ENCODE measurements at places on chromosomes 5 and 9.

DNA sequence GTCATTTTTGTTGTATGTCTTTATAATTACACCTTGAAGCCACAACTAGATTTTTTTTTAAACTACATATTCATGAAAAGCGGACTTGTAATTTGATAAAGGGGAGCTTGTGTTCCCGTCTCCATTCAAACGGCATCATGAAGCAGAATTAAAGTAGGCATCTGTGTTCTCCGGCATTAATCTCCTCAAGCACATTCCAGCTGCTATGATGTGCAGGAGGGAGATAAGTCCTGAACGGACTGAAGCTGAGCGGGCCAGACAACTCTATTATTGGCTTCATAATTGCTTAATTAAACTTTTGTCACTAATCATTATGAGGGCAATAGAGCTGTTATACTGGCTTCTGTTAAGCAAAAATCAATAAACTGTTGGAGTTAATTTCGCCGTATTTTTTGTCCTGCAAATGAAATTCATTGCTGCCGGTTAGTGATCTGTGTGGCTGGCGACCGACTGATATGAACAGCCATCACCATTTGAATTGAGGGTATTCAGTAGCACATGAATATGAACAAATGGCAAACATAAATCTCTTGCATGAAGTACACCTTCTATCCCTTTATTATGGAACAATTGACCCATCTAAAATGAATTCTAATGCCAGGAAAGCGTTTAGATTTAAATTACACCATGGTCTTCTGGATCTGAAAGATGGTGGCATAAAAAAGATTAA is 408.8 kb upstream of the IRX1 start:
- no peak for DNase-seq

DNA sequence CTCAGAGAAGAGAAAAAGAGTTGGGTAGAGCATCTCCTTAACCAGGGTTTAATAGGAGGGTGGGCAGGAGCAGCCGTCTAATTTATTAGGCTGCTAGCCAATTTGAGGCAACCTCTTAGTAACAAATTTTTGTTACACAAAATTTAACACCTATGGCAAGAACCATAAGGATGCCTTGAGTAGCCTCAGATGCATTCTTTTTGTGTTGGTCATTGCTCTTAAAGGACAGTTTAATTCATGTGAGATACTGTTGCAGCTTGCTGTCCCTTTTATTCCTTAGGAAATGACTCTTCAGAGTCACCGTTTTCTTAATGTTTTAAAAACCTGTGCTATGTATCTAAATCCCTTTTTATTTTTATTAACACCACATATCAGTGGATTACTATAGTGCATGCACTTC is 255.1 kb downstream of the MAST4 start:
- DNase-seq: no peak

DNA sequence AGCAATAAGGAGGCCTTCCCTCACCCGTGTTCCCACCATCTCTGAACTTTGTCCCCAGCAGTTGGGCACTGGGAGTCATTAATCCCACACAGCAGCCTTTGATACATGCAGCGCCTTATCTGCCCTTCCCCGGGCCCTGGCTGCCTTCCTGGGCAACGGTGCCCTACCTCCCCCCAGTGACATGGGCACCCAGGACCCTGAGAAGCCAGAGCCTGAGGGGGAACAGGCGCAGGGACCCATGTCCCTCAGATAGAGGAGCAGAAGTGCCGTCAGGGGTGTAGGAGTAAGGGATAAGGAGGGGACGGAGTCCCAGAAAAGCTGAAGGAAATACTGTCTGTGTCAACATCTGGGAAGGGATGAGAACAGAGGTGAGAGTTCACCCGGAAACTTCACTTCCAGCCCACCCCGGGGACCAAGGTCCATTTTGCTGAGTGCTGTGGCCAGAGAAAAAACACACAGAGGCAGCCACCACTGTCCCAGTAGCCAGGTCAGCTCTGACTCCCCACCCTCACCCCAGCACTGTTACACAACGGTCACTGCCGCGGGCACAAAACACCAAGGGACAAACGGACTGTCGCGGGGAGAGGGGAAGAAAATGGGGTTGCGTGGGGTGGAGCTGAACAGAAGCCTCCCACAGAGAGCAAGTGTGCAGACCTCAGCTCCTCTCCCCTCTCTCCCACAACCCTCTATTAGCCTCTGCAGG is 3.8 kb downstream of the PCDH1 start:
- no peak for DNase-seq

DNA sequence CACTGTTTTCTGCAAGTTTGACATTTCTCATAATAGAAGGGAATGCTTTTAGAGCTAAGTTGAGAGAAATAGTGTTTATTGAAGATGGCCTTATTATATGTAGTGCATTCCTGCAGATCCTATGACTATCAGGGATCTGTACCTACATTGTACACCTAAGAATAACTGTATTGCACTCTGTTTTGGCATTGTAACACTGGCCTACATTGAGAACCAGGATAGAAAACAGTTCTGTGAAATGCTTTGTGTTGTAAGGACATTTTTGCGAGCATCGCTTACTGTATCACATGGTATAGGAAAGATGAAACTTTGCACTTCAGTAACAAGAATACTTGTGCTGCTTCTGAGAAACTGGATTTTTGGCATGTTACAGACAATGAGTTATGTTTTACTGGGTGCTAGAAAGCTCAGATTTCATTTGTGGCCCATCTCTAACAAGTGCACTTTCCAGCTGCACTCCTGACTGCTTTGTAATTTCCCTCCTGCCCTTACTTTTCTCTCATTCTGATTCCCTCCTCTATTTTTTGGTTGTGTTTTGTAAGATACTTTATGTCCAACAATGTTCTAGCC is 30.6 kb downstream of the C9orf85 start:
- DNase-seq: no peak

GRCh38 chr9:36396985-36397384 is 3.1 kb downstream of the RNF38 start:
- peak; percentile 14 for DNase-seq

GRCh38 chr5:172607213-172607793 is 33.8 kb upstream of the NEURL1B start:
- no peak for DNase-seq

DNA sequence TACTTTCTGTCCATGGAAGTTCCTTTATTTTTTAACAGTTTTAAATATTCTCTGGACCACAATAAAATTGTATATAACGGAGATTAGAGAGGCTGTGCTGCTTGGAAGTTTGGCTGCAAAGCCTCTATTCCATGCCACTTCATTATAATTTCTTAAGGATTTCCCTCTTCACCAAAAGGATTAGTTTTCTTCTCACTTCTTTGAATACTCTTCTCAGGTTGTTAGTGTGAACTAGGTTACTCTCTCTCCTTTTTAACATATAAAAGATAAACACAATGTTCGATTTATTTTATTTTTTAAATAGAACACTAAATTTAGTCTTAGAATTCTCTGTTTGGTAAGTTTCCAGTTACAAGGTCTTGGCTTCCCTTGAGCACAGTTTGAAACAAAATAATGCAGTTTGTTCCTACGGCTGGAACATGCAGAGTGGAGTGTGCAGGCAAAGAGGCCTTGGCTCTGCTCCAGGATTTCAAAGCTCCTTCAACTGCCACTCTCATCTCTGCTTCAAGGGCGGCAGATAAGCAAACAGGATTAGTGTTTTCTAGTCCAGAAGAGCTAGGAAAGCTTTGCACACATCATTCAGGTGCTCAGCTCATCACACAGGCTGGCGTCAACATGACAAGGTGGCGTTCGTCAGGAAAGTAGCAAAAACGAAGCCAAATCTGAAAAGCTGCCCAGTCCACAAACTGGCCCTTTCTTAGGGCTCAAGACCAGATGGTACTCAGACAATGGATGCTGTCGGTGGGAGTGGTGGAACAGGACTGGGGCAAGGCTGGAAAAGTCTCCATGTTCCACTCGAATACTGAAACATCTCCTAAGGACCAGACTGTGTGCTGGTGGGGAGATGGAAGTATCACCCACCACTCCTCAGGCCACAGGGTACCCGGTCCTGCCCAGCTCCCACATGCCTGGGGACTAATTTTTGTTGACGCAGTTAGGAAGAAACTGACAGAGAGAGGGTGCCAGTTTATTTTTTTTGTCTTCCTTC is 286.6 kb downstream of the CRB2 start:
- DNase-seq: no peak

DNA sequence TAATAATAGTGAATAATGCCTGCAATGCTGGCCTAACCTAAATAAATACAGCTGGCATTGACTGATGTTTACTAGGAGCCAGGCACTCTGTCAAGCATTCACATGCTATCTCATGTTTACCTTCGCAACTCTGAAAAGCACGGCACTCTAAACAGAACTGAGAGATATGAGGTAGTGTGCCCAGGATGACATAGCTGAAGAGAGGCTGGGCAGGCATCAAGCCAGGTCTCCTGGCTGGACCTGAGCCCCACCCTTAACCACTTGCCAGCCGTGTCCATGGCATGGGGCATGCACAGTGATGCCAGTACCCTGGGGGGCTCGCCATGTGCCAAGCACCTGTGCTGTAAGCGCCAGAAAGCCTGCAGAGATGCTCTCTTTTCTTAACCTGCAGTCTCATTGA is 119.4 kb upstream of the MVB12B start:
- DNase-seq: no peak

- no peak for DNase-seq
Observed at GRCh38 chr9:15299374-15299939, 7.6 kb downstream of the TTC39B start.

- DNase-seq: no peak
Observed at GRCh38 chr5:170176916-170177315, 55.9 kb upstream of the C5orf58 start.

- no peak for DNase-seq
Observed at GRCh38 chr9:121797081-121797480, 145.6 kb downstream of the DAB2IP start.

GRCh38 chr9:94900222-94901018 is 173.9 kb downstream of the AOPEP start:
- no peak for DNase-seq

GRCh38 chr5:120614531-120615180 is 150.6 kb downstream of the PRR16 start:
- no peak for DNase-seq

DNA sequence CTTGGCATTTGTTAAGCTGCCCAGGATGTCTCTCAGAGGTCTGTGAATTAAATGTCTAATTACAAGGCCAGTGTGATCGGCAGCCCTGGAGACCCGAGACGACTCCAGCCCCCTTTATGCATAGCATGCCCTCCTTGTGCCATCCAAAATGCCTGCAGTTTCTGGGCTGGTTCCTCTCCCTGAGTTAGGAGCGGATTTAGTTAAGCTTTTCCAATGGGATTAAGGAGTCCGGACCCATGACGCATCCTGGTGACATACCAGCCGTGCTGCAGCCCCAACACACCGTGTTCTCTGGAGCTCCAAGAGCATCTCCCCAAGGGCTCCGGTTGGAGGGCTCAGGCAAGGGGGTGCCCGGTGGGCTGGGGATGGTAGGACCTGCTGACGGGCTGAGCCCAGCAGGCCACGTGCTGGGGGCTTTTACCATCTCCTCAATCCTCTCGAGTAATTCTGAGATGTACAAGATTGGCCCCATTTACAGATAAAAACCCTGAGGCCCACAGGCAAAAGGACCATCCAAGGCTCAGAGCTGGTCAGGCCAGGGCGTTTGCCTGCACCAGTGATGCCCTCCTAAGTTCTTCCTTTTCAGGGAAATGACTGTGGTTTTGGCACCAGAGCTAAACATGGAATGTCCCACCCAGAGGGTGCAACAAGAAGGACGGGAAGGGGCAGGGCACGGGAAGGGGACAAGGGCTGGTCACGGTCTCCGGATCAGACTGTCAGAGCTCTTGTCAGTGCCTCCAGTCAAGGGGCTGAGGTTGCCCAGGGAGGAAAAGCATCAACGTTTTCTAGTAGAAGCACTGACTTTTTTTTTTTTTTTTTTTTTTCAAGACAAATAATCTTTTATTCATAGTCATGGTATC is 82.6 kb upstream of the PHYKPL start:
- no peak for DNase-seq

GRCh38 chr9:109179801-109180523 is 12.9 kb upstream of the FRRS1L start:
- no peak for DNase-seq

Data from epithelial cell of prostate (primary cell).